ENCODE measurements at places on chromosomes 7 and 10.

- no peak for DNase-seq
Observed at GRCh38 chr10:121544301-121544869, 53.9 kb downstream of the FGFR2 start.

DNA sequence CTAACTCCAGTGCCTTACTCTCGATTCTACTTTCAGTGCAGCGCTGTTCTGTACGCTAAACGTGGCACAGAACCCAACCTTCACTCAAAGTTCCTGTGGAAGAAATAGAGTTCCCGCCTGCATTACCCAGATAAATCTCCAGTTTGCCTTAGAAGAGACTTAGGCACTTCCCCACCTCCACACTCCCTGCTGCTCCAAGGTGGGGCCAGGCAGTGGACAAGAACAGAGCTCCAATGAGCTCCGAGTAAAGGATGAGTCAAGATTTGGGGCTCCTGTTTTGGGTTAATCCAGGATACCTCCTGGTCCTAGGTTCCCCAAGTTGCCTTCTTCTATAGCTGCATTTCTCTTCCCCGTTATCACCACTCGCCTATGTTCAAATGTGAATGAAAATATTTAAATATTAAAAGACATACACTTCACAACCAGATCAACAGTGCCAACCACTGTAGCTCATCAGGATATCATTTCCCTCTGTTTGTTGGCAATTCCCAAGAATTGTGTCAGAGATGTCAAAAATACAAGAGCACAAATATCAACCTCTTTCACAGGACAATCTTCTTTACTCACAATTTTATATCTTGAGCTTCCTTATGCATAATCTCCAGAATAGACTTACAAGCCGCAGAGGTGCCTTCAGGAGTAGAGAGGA lies 48.0 kb downstream of the MALSU1 start:
- no peak for DNase-seq

DNA sequence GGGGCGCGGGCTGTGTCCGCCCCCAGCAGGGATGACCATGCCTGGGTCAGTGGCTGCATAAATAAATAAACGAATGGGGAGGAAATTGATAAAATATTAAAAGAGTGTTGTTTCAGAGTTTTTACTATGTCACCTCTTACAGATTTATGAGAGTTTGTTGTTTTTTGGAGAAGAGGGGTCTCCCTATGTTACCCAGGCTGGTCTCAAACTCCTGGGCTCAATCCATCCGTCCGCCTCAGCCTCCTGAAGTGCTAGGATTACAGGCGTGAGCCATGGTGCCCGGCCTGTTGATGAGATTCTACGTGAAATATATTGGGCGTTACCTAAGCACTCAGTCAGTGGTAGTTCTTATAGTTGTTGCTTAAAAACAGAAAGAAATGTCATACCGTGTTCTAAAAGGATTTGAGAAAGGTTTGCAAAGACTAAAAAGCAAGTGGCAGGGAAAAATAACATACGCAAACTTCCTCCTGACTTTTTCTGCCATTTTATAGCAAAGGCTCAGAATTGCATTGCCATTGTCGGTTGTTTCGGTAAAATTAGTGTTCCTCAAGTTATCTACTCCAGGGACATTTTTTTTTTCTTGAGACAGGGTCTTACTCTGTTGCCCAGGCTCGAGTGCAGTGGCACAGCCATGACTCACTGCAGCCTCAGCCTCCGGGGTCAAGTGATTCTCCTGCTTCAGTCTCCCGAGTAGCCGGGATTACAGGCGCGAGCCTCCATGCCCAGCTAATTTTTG lies 39.5 kb upstream of the FOXK1 start:
- no peak for DNase-seq

DNA sequence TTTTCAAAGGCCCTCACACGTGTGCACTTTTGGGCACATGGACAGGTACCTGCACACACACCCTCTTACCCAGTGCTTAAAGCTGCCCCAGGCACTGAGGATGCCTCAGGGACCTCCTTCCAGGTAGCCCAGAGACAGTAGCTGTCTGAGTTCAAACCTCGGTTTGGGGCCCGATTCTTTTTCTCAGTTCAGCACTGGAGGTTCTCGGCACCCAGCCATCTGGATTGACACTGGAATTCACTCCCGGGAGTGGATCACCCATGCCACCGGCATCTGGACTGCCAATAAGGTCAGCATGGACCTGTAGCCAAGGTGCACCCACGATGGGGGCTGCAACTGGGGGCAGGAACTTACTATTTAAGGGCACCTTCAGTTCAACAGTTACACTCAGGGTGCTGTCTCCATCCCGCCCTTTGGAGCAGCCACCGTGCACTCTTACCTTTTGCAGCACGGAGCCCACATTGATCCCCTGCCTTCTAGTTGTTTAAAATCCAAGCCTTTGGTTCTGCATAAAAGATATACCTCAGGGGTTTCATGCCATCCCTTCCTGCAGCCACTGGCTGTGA lies 17.7 kb downstream of the CPA5 start:
- no peak for DNase-seq

DNA sequence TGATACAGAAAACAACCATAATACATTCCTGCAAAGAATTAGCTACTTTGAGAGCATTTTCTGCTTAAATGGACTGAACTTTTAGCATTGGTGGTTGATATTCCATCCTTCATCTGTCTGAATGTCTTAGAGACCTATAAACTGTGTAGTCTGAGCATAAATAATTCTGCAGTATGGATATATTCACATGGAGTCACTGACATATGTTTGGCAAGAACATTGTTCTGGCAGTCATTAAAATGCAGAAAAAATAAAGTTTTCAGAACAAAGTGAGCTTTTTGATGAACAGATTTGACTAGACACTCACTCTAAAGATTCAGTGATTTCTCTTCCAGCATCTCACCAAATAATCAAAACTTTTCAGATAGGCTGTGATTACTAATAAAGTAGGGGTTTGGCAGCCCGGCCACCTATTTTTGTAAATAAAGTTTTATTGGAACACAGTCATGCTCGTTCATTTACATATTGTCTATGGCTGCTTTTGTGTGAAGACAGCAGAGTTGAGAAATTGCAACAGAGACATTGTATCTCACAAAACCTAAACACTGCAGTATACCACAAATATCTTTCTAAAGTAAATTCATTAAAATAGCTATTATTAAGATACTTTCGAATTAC lies 44.1 kb upstream of the RAPGEF5 start:
- no peak for DNase-seq

DNA sequence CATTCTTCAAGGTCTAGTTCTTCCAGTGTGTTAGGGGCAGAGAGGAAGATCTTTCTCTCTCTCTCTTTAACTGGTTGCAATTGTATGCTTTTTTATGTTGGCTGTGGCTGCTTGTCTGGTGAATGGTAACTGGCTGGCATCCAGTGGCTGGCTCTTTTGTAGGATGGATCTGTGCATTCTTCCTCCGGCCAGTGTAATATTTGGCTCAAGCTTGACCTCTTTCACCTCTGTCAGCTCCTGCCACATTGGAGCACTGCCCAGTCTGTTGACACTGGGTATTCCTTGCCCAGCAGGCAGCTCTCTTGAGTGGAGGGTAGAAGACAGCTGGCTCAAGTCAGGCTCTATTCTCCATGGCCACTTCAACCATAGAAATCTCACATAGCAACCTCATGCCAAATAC lies 528.3 kb downstream of the PHTF2 start:
- no peak for DNase-seq

- DNase-seq: no peak
Observed at GRCh38 chr7:140209866-140210609, 33.3 kb upstream of the KDM7A start.

DNA sequence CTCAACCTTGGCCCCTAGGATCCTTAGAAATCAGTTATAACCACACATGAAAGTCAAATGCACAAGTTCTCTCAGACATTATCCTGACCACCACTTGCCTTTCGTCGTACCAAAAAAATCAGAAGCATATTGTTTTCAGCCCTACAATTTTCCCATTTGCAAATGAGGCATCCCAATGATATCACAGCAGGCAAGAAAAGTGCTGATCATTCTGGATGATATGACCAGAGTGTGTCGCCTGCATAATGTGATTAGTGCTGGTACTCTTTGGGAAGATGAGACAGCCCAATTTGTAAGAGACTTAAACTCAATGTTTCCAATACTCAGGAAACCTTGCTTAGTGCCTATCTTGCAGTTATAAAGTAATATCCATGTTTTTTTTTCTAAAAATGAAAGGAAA lies 168.0 kb downstream of the SORCS1 start:
- no peak for DNase-seq

GRCh38 chr7:87599336-87599735 lies 1.3 kb downstream of the ABCB1 start:
- no peak for DNase-seq

- no peak for DNase-seq
Observed at GRCh38 chr10:122738031-122738430, 38.4 kb upstream of the C10orf120 start.

GRCh38 chr7:150992833-150993302 lies 2.1 kb downstream of the NOS3 start:
- DNase-seq: no peak

DNA sequence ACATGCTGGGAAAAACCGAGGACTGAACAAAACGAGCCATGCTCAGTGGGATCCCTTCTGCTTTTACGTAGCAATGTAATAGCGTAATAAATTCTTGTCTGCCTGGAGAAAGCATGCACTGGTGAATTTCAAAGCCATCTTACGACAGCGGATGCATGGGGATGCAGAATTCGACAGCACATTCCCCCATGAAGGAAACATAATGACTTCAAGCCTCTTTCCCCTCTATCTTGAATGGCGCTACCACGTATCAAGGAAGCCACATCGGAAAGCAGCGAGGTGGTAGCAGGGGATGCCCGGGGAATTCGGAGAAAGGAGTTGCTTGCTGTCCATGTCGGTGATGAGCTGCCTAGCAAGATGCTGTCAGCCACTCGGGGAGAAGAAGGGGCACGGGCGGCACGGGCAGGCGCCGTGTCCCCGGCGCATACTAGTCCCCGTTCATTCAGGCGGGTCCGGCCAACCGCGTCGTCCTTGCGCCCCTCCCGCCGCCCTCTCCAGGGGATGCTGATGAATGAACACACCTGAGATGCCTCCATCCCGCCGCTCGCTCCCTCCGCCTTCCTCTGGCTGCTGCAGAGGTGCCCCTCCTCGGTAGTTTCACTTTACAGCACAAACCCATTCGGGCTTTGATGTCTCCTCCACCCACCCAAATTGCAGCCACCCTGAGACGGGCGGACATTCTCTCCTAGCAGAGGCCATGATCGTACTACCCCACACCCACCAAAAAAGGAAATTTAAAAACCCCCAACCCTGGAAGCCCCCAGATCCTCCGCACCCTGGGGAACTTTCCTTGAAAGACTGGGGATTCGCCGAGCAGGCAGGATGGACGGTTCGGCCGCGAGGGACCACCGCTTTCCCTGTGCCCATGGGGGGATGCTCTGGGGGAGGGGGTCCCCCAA lies 644 bp downstream of the SORBS1 start:
- no peak for DNase-seq

DNA sequence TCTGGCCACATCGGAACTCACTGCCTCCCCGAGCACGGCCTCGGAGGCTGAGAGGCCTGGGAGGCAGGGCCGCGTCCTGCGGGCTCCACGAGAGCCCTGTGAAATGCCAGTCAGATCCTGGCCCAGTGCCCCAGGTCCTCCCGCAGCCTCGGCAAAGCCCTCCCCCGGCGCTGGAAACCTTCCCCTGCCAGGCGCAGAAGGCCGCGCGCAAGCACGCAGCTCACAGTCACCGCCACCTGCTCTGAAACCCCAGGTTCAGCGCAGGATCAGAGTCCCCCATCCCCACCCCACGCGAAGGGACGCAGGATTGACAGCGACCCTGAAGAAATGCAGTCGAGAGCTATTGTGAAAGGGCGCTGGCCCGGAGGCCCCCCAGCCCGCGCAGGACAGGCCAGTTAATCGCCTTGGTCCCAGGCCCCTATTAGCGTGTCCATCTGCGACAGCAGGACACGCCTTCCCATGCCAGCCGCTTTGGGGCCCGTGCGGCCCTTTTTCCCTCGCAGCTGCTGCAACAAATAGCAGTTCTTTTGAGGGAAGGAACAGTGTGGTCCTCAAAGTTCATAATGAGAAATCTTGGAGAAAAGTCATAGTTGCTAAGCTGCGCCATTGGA lies 13.5 kb upstream of the EGFR start:
- no peak for DNase-seq

DNA sequence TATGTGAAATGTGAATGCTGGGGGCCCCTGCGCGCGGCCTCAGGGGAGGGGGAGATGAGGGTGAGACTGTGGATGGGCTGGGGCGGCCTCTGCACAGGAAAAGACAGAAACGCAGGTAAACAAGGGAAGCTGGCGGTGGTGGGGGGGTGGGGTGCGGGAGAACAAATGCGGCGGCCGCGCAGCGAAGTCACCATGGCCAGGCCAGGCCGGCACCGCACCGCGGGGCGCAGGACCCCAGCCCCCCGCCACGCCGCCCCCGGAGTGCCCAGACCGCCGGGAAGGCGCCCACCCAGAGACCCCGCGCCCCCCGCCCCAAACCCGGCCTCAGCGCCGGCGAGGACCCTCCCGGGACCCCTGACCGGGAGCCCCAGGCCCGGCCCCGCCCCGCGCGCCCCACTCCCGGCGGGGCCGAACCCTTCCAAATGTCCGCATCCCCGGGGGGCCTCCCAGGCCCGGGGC lies 14.5 kb upstream of the DNAAF5 start:
- no peak for DNase-seq

GRCh38 chr10:119221666-119222065 lies 14.3 kb downstream of the GRK5 start:
- DNase-seq: no peak

DNA sequence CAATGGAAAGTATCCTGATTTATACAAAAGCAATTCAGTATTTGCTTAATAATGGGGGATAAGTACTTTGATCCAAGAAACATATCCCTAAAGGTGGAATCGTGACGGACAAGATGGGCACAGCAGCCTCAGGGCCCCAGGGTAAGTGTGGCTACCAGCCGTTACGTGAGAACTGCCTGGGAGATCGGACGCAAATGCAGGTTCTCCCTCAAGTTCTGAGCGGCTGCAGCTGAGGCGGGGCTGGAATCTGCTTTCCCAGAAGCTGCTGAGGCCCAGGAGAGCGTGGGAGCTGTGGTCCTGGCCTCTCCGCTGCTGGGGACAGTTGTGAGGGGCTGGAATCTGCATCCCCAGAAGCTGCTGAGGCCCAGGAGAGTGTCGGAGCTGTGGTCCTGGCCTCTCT lies 13.5 kb downstream of the FOXL3 start:
- no peak for DNase-seq

- no peak for DNase-seq
Observed at GRCh38 chr10:43313901-43314300, 47.0 kb upstream of the RASGEF1A start.

DNA sequence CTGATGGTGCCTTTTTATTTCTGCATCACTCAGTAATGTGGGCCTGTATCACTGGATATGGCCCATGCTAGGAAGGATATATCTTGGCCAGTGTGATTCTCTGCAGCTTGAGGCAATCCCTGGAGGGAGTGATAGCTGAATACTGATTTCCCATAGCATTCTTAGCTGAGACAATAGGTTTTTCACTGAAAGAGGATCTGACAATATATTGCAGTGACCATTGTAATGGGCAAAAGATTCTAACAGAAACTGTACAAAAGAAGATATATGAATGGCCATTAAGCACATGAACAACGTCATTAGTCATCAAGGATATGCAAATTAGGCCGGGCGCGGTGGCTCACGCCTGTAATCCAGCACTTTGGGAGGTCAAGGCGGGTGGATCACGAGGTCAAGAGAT lies 117.8 kb downstream of the KAT6B start:
- no peak for DNase-seq

GRCh38 chr10:44966129-44966815 lies 6.7 kb downstream of the RASSF4 start:
- DNase-seq: no peak

All from right renal cortex interstitium (tissue), 3 donors.